Osteoblast (primary cell): ENCODE measurements at places on chromosomes 2 and 18. TPM values are rescaled to one million over a fixed set of nuclear protein-coding genes. Genes with fewer than 3 reads are reported as not detected.
A peak's percentile ranks its signal among the peaks of the same experiment; 100 is the strongest.

AP1S3 gene
- 2.2 and 2.7 TPM in 2 replicates for total RNA-seq

GRCh38 chr2:8999102-8999446 is 4.4 kb downstream of the MBOAT2 start:
- no peak for DNase-seq

VIL1 gene
- under 0.01 TPM in 1 of 2 replicates, not detected in the other for total RNA-seq

SLC30A3 gene
- under 0.01 and 0.88 TPM in 2 replicates for total RNA-seq

- DNase-seq: no peak
These were observed 25.2 kb downstream of the RHOB start for GRCh38 chr2:20471902-20472559.

DNA sequence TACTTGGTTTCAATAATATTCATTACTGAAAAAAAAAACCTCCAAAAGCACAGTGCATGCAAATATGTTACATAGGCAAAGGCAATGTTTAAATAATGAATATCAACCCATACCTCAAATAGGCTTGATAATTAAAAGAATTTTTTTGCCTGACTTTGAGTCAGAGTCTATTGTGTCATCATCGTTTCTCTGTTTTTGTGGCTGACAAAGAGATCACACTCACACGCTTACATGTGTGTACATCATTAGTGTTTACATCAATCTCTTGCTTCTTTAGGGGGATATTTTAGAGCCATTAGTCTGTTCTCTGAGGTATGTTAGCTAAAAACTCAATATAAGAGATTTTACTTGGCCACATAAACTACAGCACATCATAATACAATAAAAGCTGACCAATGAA is 150.3 kb upstream of the MMADHC start:
- no peak for DNase-seq

DNA sequence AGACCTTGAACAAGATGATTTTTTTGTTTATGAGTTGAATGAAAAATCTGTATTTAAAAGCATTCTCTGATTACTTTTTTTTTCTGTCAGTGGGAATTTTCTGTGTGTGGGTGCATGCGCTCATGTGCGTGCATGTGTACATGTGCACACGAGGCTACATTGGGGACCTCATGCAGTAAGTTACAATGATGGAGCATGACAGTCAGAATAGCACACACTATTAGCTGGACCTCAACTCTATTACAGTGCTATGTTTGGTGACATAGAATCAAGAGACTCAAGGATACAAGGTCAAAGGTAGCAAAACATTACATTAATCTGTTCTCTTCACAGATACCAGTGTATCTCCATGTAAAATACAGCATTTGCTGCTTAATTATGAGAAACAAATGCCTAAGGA is 276.8 kb upstream of the FIGN start:
- DNase-seq: no peak

DNA sequence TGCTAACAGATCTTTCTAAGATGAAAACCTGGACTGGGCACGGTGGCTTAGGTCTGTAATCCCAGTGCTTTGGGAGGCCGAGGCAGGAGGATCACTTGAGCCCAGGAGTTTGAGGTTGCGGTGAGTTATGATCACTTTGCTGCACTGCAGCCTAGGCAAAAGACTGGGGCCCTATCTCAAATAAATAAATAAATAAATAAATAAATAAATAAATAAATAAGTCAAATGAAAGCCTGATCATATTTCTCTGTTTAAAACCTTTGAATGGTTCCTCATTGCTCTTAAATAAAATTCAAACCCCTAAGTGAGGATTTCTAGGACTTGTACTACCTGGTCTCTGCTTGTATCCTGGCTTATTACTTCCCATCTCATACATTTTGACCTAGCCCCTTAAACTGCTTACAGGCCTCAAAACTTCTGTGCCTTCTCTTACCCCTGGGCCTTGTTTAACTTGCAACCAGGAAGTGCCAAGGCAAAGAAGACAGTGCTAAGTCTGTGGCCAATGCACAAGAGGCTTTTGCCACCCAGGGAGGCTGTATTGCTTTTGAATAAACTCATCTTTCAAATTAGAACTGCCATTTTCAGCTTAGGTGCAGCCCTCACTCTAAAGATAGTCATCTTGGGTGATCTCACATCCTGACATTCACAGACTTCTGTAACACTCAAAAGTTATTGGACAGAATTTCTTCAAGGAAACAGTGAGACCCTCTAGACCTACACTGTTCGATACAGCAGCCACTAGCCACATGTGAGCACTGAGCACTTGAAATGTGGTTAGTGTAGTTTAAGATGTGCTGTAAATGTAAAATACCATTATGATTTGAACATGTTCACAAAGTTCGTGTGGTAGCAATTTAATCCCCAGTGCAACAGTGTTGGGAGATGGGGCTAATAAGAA is 73.7 kb downstream of the POLE4 start:
- no peak for DNase-seq

DYSF gene
- 2.7 and 4.3 TPM in 2 replicates for total RNA-seq

EVA1A gene
- 70.9 and 74.8 TPM in 2 replicates for total RNA-seq

GRCh38 chr2:164763431-164763830 is 78.2 kb downstream of the COBLL1 start:
- DNase-seq: no peak

GRCh38 chr2:11416186-11416585 is 49.8 kb downstream of the E2F6 start:
- peak; percentile 87 for DNase-seq

- DNase-seq: no peak
These were observed 170.6 kb upstream of the SERPINE2 start for GRCh38 chr2:224209555-224210285.

ITGB6 gene
- under 0.01 TPM in 2 replicates for total RNA-seq

ALLC gene
- not detected in 2 replicates for total RNA-seq

DNA sequence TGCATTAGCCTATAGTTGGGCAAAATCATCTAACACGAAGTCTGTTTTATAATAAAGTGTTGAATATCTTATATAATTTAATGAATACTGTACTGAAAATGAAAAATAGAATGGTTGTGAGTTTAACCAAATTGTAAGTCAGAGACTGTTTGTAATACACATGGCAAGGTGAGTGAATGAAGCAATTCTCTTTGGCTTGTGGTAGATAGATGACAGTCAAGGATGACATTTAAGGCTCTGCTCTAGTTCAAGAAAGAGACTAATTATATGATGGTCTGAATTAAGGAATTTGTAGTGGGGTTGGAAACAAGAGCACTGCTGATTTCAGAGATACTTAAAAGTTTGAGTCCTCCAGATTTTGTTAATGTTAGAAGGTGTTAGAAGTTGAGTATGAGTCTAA is 207.7 kb downstream of the MCFD2 start:
- no peak for DNase-seq

RESP18 gene
- total RNA-seq: not detected in 2 replicates

DNA sequence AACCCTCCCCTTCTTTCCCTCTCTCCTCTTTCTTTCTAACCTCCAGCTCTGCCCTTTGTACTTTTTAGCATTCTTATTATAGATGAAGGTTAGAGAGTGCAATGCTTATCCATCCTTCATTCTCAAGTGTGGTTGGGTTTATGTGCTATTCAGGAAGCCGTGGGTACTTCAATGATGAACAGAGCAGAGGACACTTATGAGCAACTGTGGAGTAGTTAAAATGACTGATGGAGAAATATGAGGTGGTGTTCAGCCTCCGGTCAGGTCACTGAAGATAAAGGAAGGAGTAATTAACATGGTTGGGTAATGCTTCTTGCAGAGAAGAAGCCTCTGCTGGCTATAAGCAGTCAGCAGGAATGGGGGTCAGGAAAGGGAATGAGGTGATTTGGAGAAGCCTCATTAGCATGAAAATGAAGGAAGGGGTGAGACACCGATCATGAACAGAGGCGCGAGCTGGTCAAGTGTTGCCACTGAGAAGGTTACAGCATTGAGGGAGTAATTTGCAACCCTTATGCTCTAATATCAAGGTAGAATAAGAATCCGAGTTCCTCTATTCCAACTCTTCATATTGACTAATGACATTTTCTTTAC is 174.7 kb downstream of the LPIN1 start:
- DNase-seq: no peak

GRCh38 chr2:50133766-50134165 is 898.2 kb downstream of the NRXN1 start:
- DNase-seq: no peak

GRCh38 chr2:134252092-134252750 is 1.7 kb upstream of the MGAT5 start:
- DNase-seq: no peak

FAM110C gene
- not detected in 2 replicates for total RNA-seq

DNA sequence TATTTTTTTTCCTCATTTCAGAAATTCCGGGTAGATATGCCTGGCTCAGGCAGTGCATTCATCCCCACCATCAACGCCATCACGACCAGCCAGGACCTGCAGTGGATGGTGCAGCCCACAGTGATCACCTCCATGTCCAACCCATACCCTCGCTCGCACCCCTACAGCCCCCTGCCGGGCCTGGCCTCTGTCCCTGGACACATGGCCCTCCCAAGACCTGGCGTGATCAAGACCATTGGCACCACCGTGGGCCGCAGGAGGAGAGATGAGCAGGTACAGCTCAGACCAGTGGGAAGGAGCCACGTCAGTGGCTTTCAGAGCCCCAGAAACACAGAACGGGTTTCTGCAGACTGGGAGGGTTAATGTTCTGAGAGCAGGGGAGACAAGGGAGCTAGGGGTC is 11.4 kb downstream of the FOSL2 start:
- no peak for DNase-seq

DNA sequence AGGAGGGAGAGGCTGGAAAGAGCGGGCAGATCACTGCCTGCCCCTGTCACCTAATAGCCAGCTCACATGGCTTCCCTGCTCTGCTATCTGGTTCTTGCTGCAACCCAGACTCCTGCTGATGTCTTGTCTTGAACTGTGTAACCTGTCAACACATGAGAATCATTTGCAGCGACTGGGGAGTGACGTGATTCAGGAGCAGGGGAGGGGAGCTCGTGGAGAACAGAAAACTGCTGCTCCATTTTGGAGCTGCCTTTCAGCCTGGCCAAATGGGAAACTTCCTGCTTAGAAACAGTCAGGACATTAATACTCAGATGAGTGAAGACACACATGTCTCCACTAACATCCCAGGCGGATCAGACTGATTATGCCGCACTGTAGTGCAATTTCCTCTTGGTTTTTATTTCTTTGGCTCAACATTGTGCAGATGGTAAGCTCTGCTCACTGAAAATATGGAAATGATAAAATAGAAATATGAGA is 38.1 kb downstream of the RPL37A start:
- DNase-seq: no peak

ANKRD30BL gene
- total RNA-seq: 0.29 TPM in 1 of 2 replicates, not detected in the other

- peak; percentile 92 for DNase-seq
These were observed 1.4 kb upstream of the ACMSD start for GRCh38 chr2:134836986-134837385.

GRCh38 chr2:163155279-163155883 is 316.8 kb upstream of the KCNH7 start:
- peak; percentile 70 for DNase-seq

MYCN gene
- total RNA-seq: not detected in 2 replicates

GRCh38 chr2:60070196-60070595 is 483.3 kb downstream of the BCL11A start:
- no peak for DNase-seq

DNA sequence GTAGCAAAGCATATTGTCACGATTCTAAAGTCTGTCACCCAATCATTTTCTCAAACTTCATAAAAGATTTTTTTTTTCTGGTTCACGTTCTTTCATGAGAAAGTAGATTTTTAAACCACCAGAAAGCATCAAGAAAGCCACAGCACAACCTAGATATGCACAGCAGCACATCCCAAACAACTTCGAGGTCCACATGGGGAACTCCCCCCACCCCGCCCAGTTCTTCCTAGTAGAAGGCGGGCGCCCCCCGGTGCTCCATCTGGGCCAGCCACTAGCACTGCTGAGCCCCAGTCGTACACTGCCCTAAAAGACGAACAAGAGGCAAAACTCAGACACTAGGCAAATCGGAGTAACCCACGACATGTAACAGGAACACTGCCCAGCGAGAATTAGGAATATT is 15.5 kb downstream of the HDLBP start:
- no peak for DNase-seq

GPR39 gene
- 3.6 and 4.4 TPM in 2 replicates for total RNA-seq

- DNase-seq: no peak
These were observed 21.6 kb downstream of the PTPN2 start for GRCh38 chr18:12862467-12862866.

GRCh38 chr2:188485496-188485895 is 193.8 kb downstream of the GULP1 start:
- no peak for DNase-seq

DNA sequence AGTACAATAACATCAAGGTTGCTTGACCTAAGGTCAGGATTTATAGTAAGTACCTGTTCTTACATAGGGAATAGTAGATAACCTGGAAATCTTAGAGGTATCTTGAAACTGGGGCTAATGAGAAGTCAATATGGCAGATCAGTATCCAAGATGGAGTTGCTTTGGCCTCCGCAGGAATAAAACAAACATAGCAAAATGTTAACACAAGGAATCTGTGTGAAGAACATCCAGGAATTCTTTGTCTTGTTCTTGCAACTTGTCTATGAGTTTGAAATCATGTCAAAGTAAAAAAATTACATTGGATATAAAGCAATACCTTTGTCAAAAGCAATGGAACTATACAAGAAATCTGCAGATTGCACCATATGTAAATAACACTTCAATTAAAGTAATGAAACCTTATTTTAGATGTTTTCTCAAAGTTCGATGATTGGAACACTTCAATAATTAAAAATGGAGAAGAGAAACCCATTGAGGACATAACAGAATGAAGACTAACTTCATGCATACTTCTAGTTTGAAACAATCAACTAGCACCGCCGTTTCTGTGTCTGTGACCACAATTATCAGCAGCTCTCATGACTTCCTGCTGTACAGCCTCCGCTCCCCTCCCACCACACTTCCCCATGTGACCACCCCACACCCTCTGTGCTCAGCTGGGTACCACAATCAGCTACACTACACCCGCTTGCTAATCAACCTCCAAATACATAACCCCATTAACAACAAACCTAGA is 27.6 kb downstream of the C2orf76 start:
- no peak for DNase-seq

- DNase-seq: no peak
These were observed 206.1 kb upstream of the SETBP1 start for GRCh38 chr18:44474591-44474990.

RTKN gene
- 14.1 and 16.2 TPM in 2 replicates for total RNA-seq

DNA sequence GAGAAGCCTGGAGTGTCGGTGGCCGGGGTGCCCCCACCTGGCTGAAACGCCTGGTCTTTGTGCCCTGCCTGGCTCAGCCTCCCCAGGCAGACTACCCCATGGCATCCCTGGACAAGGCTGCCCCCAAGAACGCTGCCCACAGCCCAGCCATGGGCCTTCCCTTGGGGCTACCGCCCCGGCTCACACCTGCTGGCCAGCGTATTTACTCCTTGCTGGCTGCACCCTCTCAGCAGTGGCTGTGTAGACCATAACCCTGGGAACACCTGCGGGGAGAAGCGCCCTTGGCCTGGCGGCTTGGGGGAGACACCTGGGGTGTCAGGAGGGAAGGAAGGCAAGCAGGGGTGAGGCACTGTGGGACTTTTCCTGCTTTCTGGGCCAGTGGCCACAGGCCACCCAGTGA is 17.3 kb downstream of the CAPN10 start:
- DNase-seq: peak; percentile 73

DNA sequence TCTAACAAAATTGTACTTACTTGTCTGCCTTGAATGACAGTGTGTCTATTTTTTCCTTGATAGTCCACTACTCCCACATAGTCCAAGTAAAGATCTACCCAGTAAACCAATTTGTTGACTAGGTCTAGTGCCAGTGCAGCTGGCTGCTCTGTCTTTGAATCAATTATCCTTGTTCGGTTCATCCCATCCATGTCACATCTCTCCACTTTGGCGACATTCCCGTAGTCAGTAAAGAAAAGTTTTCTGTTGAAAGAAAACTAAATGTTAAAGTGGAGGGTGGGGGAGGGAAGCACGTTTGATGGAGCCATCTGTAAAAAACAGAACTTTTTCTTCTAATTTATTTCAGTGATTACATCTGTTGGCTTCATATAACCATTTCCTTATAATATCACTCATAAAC is 1068.8 kb downstream of the LRP1B start:
- no peak for DNase-seq

ST3GAL5 gene
- 17.4 and 17.7 TPM in 2 replicates for total RNA-seq

AQP12B gene
- not detected in 2 replicates for total RNA-seq

VWC2L gene
- not detected in 2 replicates for total RNA-seq
